CD4-positive, alpha-beta T cell treated with Interferon gamma for 1 hour (primary cell): ENCODE measurements at places on chromosomes 5 and 9.

DNA sequence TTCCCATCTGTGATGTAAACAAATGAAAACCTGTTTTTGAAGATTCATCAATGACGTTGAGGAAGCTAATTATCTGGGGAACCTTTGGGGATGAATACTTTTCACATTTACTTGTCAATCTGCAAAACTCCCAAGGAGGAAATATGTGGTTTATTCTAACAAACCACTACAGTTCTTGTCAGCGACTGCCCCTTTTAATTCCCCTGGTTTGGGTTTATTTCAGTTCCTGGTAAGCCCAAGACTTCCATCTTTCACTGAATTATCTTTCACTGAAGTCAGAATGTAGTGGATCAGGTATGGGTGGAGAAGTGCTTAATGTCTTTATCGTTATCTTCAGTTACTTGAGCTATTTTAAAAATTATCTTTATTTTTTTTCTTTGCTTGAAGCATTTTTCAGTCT lies 40.2 kb downstream of the TLR4 start:
- no peak for DNase-seq

- no peak for DNase-seq
Observed at GRCh38 chr5:76688836-76689235, 27.1 kb upstream of the F2R start.

DNA sequence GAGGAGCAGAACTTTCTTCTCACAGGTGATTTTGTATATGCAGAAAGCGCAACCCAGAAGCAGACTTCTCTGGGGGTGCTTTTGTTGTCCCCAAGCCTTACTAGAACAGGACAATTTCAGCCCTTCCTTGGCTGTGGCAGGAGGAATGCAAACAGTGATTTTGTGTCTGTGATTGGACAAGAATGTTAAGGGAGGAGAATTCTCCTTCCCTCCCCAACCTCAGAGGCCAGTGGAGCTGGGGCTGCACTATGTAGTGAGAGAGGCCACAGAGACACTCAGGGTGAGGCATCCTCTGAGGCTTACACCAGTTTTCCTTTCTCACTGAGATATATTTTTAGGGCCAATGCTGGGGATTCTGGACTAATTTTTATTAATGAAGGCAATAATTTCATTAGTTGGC lies 58.8 kb downstream of the ZNF366 start:
- DNase-seq: no peak

- no peak for DNase-seq
Observed at GRCh38 chr5:153546566-153546965, 56.1 kb downstream of the GRIA1 start.

DNA sequence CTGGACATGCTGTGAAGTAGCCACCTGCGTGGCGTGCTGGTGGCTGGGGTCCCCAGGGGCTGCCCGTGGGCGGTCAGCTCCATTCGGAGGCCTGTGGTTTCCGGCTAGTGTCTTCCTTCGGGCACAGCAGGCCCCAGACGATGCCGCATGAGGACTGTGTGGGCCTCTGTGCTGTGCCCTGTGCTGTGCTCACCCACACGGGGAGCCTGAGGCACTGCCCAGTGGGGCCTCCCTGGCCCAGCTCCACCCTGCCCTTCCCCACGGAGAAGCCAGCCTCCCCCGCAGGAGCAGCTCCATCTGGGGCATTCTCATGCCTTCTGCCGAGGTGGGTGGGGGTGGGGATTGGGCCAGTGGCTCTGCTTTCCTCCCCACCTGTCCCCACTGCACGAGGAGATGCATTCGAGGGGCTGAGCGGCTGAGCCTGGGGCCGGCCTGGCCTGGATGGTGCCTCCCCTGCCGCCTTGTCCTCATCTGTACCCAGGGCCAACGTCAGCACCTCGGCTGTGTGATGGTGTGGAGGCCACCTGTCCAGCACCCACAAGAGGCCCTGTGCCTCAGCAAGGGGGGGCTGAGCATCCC lies 24.2 kb downstream of the RXRA start:
- DNase-seq: no peak

DNA sequence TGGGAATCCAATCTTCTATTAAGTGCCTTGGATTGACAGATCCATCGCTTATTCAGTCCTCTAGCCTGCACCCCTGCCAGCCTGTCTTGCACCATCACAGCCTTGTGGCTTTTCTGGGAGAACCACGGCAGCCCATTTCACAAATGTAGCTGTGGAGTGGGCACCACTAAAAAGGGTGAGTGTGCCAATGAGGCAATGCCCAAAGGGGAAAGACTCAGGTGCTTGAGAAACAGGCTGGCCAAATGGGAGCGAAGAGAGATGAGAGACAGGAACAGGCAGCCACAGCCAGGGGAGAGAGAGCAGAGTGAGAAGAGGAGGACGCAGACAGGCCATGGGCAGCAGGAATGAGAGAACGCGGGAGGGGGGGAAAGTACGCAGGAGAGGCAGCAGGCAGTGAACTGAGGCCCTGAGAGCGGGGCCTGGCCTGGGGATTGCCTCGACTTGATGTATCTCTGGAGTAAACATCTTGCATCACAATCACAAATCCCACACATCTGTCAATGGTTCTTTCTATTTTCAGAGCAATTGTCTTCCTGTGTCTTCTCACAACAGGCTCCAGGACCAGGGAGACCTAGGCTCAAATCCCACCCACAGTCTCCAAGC lies 173.1 kb downstream of the SYK start:
- no peak for DNase-seq

- no peak for DNase-seq
Observed at GRCh38 chr5:170087168-170087817, 18.4 kb upstream of the FOXI1 start.

DNA sequence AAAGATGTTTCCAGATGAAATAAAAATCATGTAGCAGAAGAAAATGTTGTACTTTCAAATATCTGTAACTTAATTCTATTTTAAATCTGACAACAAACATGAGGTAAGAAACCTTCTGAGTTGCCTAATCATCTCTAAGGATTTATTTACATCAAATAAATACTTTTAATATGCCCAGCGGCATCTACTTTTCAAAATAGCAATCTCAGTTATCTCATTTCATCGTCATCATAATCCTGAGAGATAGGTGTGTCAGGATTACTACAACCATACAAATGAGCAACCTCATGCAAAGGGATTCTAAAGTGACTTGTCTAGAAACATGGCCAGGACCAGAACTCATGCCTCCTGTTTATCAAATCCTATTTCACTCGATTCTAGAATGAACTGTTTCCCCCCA lies 49.5 kb downstream of the DENND1A start:
- no peak for DNase-seq
